ENCODE measurements at places on chromosomes 6 and 20.

- DNase-seq: no peak
Measured at GRCh38 chr6:107728564-107728897, 95.6 kb downstream of the SCML4 start.

- peak; percentile 7 for DNase-seq
Measured at GRCh38 chr6:76861403-76861802, 601.9 kb downstream of the HTR1B start.

DNA sequence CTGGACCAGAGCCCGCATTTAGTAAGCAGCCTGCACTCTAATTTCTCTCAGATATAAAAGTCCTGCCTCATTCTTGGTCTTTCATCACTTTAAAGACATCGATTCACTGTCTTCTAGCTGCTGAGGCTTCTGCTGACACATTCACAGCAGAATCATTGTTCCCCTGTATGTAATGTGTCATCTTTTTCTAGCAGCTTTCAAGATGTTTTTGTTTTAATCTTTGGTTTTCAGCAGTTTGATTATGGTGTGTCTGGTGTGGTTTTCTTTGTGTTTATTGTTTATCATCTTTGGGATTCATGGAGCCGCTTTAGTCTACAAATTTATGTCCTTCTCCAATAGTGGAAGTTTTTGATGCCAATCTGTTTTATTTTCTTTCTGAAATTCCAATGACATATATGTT, 157.3 kb upstream of the STMND1 start:
- no peak for DNase-seq

DNA sequence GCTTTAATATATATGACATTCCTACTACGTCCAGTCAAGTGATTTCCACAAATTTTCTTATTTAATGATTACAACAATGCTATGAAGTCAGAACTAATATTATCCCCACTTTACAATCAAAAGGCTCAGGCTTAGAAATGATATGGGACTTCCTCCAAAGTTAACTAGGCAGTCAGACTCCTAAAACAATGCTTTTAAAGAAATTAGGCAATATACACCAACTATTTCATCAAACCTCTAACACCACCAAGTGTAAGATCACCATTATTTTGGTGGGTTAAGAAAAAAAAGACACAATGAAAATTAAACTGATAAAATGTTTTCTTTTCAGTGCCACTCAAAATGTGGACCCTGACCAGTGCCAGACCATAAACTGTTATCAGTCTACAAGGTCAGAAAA, 256.1 kb upstream of the RUNX2 start:
- DNase-seq: no peak

DNA sequence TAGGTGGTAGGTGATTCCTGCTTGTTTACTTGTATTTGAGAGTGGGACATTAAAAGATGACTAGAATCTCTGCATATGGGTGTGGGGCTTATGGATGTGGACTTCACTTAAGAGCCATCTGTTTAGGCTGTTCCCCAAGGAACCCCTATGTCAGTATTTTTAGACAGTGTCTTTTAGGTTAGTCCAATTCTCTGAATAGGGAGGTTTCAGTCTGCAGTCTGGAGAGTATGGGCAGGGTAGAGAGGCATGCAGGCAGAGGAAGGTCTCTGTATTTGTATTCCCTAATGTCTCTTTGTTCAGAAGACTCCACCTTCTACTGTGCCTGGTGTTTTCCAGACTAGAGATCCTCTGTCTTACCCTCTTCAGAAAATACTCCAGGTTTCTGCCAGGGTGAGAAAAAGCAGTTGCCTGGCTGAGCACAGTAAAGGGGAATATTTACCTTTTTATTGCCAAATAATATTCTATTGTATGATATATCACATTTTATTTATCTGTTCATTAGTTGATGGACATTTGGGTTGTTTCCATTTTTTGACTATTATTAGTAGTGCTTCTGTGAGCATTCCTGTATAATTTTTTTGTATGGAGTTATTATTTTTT, 19.1 kb downstream of the SLX4IP start:
- no peak for DNase-seq

- DNase-seq: peak; percentile 34
Measured at GRCh38 chr6:25961619-25962148, 918 bp upstream of the TRIM38 start.
